MV-4-11 (cell line): ENCODE measurements at places on chromosomes 2 and 18.

DNA sequence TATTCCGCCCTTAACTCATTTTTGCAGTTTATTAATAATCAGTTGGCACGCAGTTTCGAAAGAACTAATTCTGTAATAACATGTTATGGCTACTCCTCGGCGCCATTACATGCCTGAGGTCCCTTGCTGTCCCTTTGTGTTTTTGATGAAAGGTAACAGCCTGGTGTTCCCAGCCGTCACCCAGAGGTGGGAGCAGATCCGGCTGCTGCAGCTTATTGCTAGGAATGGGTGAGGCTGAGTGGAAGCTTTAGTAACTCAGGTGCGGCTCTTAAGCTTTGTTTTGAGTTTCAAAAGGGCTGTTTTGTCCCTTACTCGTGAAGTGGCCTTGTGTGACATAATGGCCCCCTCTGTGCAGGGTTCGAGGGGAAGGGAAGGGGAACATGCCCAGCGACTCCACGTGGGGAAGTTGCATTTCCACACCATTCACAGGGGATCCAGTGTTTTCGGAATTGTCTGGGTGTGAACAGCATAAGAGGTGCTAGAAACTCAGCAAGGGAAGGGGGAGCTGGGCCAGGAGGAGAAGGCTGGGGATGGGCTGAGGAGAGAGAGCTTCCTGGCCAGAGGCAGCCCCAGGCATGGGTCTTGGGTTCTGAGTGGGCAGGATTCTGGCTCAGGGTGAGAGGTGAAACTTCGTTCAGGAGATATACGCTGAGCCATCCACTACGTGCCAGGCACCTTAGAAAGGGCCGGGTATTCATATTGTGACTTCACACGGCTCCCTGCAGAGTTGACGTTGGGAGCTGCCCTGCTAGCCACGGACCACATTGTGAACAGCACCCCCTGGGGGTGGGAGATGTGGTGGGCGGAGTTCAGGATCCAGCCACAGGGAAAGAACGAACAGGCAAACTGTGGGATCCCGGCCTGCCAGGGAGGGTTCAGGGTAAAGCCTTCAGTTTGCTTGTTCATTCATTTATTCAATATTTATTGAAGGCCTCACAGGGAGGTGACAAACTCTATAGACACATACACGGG lies 84.4 kb downstream of the TGOLN2 start:
- DNase-seq = peak; percentile 17

DNA sequence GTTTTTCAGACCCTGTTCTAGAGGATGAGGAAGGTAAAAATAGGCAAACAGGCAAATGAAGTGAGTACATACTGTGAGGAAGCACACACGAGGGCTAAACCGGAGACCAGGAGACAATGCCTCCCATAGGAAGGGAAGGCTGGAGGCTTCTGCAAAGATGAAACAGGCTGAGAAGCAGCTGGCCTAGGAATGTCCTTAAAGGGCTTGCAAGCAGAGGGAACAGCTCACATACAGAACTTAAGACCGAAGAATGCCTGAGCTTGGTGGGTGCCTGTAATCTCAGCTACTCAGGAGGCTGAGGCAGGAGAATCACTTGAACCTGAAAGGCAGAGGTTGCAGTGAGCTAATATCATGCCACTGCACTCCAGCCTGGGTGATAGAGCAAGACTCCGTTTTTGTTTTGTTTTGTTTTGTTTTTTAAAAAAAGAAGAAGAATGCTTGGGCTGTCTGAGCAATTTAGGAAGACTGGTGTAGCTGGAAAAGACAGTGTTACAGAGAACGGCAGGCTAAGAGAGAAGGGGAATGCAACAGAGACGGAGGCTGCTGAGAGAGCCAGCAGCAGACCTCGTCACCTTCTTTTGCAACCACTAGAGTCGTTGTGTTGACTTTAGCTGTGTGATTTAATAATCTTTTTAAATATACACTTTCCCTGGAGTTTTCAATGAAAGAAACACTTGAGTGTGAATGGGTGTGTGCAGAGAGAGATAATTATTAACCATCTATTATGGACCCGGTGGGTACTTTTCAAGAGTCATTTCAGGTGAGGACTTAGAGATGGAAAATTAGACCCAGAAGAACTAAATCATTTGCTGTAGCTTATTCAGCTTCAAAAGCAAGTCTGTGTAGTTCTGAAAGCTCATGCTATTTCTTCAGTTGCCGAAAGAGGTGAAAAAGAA lies 232.8 kb downstream of the GALR1 start:
- DNase-seq = no peak

DNA sequence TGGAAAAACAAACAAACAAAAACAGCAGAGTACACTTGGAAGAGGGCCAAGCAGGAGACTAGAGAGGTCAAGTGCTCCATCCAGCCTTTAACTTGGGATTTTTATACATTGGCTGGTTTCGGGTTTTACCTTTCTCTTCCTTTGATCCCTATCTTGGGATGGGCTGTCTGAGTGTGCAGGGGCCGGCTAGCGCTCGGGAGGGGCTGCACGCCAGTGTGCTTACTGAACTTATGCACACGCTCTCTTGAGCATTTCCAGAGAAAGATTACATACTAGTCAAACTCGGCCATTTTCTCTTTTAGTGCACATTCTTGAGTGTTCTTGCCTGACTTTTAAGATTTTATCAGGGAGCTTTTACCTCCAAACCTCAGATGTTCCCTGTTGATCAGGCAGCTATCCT lies 707.8 kb downstream of the DSC3 start:
- DNase-seq = no peak

- DNase-seq = peak; percentile 83
These were observed 35.3 kb downstream of the NHEJ1 start for GRCh38 chr2:219125225-219125885.

DNA sequence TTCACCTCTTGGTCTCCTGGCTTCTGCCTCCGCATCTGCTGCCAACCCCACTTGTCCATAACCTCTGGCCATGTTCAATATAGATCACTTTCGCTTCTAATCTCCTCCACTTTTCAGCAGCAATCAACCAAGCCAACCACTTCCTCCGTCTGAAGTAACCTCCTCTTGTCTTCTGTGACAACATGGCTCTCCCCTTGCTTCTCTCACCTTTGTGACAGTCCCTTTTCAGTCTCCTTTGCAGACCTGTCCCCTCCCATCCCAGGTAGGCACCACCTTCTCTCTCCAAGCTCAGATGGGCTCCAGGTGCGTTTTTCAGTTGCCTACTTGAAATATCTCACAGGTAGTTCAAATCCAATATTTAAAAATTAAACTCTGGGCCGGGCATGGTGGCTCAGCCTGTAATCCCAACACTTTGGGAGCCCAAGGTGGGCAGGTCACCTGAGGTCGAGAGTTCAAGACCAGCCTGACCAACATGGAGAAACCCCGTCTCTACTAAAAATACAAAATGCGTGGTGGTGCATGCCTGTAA lies 4.7 kb upstream of the PSD4 start:
- DNase-seq = peak; percentile 46

GRCh38 chr18:51912381-51912780 lies 427.6 kb upstream of the DCC start:
- DNase-seq = no peak

DNA sequence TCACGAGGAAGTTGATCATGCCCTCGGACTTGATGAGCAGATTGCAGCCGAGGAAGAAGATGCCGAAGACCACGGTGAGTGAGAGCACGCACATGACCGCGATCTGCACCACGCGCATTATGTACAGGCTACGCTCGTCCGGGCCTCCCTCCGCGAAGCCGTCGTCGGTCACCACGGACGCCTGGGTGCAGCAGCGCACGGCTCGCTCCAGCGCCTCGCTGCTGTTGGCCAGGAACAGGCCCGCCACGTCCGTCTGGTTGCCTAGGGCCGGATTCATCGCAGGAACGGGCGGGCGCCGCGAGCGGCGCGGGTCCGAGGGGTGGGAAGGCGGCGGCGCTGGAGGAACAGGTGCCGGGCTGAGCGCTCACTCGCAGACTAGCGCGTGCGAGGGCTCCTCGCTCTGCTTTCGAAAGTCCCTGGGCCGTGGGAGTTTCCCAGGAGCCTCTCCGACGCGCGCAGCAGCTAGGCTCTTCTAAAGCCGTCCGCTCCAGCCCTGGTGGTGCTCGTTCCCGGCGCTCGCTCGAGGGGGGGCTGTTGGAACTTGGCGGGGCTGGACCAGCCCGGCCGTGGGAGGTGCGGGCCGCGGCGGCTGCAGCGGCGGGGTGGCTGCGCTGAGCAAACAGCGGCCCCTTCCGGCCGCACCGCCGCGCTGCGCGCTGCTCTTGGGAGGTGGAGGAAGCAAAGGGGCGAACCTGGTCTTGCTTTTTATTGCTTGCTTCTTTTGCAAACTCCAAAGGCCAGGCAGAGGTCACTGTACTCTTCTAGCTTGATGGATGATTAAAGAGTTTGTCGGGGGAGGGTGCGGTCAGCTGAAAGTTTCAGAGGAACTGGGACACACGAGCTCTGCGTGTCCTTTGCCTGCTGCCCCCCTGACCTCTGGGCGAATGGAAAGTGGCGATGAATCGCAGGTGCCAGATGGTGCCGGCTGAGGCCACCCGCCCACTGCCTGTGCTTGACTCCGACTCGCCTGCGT lies at the start of gene RPRM:
TSS of gene RPRM (minus strand) at position 474 of the 973 bp plus-strand sequence. CDS start at position 277, 197 bp downstream.
- no peak for DNase-seq

- DNase-seq = no peak
These were observed 321.1 kb downstream of the SATB2 start for GRCh38 chr2:199136681-199137080.

DNA sequence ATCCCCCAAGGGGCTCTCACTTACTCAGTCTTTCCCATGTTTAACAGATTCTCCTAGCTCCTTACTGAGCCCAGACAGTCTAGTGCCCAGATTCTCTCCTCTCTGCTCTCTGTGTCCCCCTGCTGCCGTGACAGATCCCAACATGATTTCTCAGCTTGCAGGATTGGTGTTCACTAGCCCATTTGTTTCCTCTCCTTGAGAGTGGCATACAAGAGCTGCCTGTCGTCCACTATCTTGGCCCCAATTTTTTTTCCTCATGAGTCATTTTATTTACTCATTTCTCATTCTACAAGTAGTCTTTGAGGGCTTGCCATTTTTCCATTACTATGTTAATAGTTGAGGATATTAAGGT lies 199.9 kb upstream of the FN1 start:
- no peak for DNase-seq

- no peak for DNase-seq
These were observed 54.1 kb downstream of the ETAA1 start for GRCh38 chr2:67451086-67451832.

GRCh38 chr2:234978466-234979203 lies 26.8 kb downstream of the SH3BP4 start:
- no peak for DNase-seq

- no peak for DNase-seq
These were observed 88.5 kb downstream of the TWIST2 start for GRCh38 chr2:238936162-238937052.

DNA sequence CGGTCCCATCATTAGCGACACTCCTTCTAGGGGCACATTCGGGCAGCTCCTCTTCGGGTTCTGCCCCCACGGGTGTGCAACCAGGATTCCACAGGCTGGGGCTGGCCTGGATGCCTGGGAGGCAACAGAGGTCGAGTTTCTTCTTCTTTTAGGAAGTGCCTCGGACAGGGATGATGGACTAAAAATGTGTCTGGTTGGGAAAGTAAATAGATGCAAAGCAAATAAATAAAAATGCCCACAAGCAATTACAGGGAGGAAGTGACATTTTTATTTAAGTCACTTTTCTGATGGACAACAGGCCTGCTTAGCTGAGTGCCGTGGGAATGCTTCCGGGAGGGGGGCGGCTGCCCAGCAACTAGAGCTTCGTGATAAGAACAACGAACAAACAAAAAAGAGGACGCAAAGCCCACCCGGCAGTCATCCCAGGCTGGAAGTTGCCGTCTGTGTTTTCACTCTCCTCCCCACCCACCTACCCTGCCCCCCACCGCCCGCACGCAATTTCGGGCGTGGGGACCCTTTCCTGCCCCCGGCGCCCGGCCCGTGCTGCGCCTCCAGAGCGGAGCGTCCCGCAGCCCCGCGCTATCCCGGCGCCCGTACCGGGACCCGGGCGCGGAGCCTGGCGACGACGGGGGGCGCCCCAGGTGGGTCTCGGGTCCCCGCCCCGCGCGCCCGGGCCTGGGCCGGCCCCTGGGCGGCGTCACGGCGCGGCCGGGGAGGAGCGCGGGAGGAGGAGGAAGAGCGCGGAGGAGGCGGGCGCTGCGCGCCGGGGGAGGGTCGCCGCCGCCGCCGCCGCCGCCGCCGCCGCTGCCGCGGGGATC lies 412 bp upstream of the NCK2 start:
- peak; percentile 10 for DNase-seq

- no peak for DNase-seq
These were observed 495.7 kb upstream of the SMIM21 start for GRCh38 chr18:75923169-75923568.

DNA sequence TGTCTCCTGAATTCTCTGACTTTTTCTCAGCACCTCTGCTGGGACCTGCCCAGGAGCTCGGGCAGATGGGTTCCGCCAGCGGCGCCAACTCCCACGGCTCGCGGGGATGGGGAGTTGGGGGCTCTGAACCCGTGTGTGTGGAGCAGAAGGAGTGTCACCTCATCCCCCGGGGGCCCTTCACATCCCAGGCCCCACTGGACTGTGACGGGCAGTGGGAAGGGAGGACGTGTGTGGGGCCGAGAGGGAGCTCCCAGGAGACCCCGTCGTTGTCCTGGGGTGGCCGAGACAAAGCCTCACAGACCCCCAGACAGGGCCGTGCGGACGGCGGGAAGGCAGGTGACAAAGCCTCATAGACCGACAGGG lies 130.0 kb upstream of the CTDP1 start:
- DNase-seq = no peak

DNA sequence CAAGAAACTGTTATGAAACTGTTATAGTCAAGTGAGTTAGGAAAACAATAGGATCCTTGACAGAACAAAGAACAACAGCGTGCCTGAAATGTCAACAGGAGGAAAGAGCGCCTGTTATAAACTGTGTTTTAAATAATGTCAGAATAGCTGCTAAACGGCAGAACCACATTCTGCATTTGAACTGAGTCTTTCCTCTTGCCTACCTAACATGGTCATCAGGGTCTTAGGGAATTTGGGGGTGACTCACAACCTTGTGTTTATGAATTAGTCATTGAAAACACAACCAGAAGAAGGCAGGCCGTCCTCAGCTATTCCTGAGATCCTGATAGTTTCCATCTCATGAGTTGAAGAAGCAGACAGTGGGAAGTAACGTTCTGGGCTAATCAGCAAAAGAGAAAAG lies 222.0 kb upstream of the FN1 start:
- DNase-seq = no peak
